ENCODE measurements at places on chromosomes 13 and 19.

DNA sequence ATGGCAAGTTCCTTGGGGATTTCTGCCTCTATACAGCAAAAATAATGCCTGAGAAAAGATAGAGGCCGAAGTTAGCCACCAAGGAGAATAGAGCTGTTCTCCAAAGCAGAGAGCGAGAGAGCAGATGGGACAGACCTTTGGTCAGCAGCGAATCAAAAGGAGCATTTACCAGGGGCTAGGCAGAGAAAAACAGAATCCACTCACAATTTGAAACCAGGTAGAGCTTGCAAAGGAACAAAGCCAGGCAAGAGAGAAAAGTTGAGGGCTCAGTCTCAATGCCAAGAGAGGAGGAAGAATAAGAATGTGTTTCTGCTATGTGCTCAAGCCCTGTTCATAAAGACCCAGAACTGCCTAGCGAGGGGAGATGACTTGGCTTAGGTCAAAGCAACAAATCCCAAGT, 112.8 kb downstream of the DCT start:
- DNase-seq, result no peak

DNA sequence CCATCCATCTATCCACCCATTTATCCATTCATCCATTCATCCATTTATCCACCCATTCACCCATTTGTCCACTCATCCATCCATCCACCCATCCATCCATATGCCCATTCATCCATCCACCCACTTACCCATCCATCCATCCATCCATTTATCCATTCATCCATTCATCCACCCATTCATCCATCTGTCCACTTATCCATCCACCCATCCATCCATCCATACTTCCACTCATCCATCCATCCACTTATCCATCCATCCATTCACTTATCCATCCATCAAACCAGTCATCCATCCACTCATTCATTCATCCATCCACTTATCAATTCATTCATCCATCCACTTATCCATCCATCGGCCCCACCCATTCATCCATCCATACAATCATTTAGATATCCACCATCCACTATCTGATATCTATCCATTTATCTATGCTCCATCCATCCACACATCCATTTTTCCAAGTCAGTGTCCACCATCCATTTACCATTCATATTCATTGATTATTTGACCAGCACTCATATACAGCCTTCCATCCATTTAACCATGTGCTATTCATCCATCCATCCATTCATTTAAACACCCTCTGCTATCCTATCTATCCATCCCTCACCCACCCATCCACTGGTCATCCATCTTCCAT, 2.8 kb downstream of the TMEM221 start:
- no peak for DNase-seq

GRCh38 chr19:44367024-44367423, 10.5 kb upstream of the ZNF112 start:
- no peak for DNase-seq

GRCh38 chr19:50003810-50004419, 21.3 kb downstream of the VRK3 start:
- DNase-seq, result peak; percentile 91

DNA sequence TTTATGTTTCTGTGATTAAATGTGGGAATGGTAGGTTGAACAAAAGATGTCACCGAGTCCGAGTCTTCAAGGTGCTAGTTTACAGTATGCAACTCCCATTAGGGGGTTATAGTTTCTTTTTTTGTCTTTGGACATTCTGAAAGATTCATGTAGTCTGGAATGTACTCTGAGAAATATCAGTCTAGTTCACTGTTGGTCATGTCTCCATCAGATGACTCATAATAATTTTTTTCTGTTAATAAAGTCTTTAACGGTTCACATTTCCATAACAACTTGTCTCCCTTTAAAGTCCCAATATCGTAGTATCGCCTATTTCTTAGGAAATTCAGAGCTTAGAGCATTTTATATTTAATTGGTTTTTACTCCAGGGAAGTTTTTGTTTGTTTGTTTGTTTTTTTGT, 13.5 kb upstream of the ESD start:
- peak; percentile 55 for DNase-seq

- DNase-seq, result no peak
These were observed 1.5 kb downstream of the ARID3A start for GRCh38 chr19:927351-927779.

DNA sequence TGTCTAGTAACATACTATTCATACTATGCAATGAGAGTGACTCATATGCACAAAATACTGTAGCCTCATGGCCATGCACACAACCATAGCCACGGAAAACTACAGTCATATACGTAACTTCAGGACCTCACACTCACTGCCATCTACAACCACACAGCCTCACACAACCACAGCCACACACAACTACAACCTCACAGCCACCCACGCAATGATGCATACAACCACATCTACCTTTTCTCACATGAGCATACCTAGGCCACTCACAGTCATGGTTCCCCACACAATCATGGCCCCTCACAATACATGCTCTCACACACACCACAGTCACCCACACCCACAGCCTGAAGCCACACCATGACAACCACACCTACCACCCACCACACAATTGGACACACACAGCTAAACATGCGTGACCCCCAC, 8.7 kb upstream of the TNFSF14 start:
- peak; percentile 54 for DNase-seq

GRCh38 chr13:97030705-97031452, 36.6 kb upstream of the OXGR1 start:
- DNase-seq, result peak; percentile 86

DNA sequence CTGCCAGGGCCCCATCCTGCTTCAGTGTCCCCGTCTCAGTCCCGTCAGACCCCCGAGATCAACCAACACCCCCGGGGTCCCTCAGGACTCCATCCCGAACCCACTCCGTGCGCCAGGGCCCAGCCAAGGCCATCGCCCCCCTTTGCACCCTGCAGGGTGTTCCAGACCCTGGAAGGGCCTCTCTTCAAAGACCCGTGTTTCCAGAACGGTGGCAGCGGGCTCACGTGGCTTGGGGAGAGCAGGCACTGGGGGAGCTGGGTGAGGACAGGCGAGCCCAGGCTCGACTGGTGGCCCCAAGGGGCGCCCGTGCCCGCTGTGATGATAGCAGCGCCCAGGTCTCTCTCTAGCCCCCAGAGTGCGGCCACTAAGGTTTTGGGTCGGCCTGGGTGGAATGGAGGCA, 1.4 kb downstream of the KASH5 start:
- no peak for DNase-seq

DNA sequence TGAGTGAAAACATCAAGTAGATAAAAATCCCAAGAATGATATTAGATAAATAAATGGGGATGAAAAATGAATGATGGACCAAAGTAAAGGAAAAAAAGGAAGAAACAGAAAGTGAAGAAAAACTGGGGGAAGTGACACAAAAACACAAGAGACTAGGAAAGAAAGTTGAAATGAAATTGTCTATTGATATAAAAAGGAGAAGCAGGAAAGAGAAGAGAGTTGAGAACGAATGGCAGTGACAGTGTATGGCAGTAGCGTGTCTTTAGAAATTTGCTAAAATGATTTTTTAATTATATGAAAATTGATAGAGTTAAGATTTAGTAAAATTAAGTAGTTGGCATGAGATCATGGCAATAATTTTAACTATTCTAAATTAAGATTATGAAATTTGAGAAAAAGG, 36.3 kb upstream of the SGCG start:
- no peak for DNase-seq

- DNase-seq, result no peak
These were observed 382.6 kb downstream of the PCDH9 start for GRCh38 chr13:66847541-66847940.
